Ascending aorta (tissue), 2 donors: ENCODE measurements at places on chromosomes 11 and 22.

- peaks cover 9% of the 10 kb centered on the region for H3K36me3 ChIP-seq
- H3K4me3 ChIP-seq, result no peak overlapping the region
- H3K4me1 ChIP-seq, result peaks cover 23% of the 10 kb centered on the region
- no peaks in the 10 kb centered on the region for H3K27me3 ChIP-seq
- DNase-seq, result no peak
- no peak overlapping the region for H3K27ac ChIP-seq
Measured at GRCh38 chr11:66845143-66845875, 2.1 kb downstream of the RCE1 start.

GRCh38 chr11:46223252-46223513 is 54.3 kb upstream of the CREB3L1 start:
- H3K4me1 ChIP-seq, result no peaks in the 10 kb centered on the region
- no peak overlapping the region for H3K27ac ChIP-seq
- no peaks in the 10 kb centered on the region for H3K27me3 ChIP-seq
- H3K4me3 ChIP-seq, result no peak overlapping the region

- no peak for DNase-seq
- no peak overlapping the region for H3K4me3 ChIP-seq
- H3K27ac ChIP-seq, result no peak overlapping the region
- no peaks in the 10 kb centered on the region for H3K4me1 ChIP-seq
- H3K36me3 ChIP-seq, result no peaks in the 10 kb centered on the region
Measured at GRCh38 chr11:28984231-28984630, 876.0 kb downstream of the METTL15 start.

DNA sequence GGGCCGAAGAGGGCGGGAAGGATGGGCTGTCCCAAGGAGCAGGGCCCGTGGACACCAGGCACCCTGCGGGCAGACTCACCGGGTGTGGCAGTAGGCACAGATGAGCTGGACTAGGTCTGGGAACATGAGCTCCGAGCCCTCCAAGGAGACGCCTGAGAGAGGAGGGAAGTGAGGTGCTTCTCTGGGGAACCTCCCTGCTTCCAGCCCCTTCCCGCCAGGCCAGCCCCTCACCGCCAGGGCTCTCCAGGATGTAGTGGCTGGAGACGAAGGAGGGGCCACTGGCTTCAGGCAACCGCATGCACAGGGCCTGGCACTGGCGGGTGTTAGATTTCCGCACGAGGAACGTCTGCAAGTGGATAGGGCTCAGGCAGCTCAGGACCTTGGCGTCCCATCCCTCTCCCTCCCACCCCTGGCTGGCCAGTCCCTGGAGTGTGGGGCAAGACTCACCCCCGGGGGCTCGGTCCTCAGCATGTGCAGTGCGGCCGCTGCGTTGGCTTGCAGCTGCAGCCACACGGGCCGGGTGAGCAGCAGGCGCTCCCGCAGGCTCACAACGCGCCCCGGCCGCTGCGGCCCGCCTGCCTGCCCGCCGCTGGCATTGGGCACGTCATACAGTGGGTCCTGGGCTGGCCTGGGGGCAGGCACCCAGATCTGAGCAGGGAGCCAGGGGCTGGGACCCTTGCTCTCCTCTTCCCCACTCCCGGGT is 552 bp downstream of the RIN1 start:
- H3K36me3 ChIP-seq, result peaks cover 36% of the 10 kb centered on the region
- DNase-seq, result no peak
- peak overlapping the region; percentile 72 for H3K4me3 ChIP-seq
- H3K4me1 ChIP-seq, result peaks cover 13% of the 10 kb centered on the region

DNA sequence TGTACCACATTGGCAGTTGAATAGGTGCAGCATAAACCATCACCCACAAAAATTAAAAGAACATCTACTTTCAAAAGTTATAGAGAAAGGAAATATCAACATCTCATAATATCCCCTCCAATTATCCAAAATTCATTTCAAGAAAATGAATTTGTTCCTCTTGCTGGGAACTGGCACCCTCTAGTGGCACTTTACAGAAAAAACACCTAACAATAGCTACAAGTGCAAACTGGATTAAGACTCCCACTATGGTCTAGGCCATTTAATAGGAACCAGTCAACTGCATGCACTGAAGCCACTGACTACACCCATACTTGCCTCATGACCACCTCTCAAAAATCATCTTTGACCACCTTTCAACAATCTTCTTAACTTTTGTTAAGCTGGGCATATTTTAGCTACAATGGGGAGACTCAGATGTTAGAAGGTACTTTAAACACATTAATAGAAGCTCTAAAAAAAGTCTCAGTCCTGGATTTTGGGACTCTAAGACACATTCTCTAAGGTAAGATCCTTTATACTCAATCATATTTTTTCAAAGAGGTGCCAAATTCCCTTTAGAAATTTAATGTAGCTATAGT is 17.3 kb downstream of the TRAF6 start:
- no peak overlapping the region for H3K4me3 ChIP-seq
- no peak for DNase-seq
- H3K4me1 ChIP-seq, result peaks cover 3% of the 10 kb centered on the region
- H3K27ac ChIP-seq, result no peak overlapping the region
- no peaks in the 10 kb centered on the region for H3K27me3 ChIP-seq

DNA sequence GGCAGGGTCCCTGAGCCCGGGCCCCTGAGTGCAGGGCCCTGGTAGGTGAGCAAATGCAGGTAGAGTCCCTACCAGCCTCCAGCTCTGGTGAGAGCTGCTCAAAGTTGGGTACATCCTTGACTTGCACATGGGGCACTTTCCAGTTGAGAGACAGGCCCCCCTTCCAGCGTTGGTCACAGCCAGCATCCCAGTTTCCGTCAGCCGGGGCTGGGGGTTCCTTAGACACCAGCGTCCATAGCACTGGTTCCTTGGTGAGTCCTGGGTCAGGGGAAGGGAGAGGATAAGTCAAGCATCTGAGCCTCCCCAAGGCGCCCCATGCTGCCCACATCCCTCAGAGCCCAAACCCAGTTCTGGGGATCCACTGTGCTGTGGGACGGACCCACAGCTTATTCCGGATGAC is 5.6 kb downstream of the PNPLA5 start:
- no peaks in the 10 kb centered on the region for H3K4me1 ChIP-seq
- no peaks in the 10 kb centered on the region for H3K36me3 ChIP-seq
- no peak for DNase-seq
- no peak overlapping the region for H3K27ac ChIP-seq
- no peak overlapping the region for H3K4me3 ChIP-seq

DNA sequence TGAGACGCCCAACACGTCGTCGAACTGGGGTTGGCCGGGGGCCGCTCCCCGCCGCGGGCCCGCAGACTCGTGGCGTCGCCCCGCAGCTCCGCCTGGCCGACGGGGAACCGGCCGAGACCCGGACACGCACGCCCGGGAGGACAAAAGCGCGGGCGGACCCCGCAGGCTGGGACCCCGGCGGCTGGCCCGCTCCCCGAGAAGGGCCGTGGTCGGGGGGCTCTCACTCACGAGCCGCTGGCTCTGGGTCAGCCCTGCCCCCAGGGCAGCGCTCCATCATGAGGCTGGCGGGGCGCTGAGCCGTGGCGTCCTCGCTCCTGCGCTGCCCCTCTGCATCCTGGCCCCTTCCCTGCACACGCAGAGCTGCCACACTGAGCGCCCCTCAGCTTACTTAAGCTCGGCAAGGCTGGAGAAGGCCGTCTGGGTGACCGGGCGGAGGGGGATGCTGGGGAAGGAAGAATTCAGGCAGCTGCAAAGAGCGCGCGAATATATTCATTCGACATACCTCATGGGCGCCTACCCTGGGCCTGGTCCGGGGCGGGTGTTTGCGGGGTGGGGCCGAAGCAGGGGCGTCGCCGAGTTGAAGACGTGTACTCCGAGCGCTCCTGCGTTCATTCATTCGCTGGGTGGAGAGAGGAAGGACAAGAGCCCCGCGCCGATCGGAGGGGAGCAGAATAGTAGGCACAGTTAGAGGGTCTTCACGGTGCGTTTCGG is 579 bp upstream of the CYB5R2 start:
- peak overlapping the region; percentile 49 for H3K27ac ChIP-seq
- no peaks in the 10 kb centered on the region for H3K36me3 ChIP-seq
- H3K4me3 ChIP-seq, result peak overlapping the region; percentile 80
- H3K4me1 ChIP-seq, result peaks cover 9% of the 10 kb centered on the region
- H3K27me3 ChIP-seq, result no peaks in the 10 kb centered on the region

GRCh38 chr11:66616379-66617154 is at the start of gene RBM14:
Gene RBM14, plus strand, starts transcription at chr11:66616630. Its CDS starts 91 bp downstream, at chr11:66616721.
- peak within 1 kb of the TSS; percentile 92 for H3K27ac ChIP-seq
- H3K36me3 ChIP-seq, result no peaks in the 10 kb centered on the region
- H3K4me3 ChIP-seq, result peak within 1 kb of the TSS; percentile 63
- no peaks in the 10 kb centered on the region for H3K27me3 ChIP-seq
- peak; percentile 96 for DNase-seq
- H3K4me1 ChIP-seq, result peaks cover 30% of the 10 kb centered on the region

GRCh38 chr11:72630104-72630852 is 43.9 kb downstream of the PDE2A start:
- H3K36me3 ChIP-seq, result no peaks in the 10 kb centered on the region
- no peak for DNase-seq
- no peak overlapping the region for H3K27ac ChIP-seq
- H3K27me3 ChIP-seq, result no peaks in the 10 kb centered on the region
- no peak overlapping the region for H3K4me3 ChIP-seq

GRCh38 chr11:46202149-46202548 is 75.3 kb upstream of the CREB3L1 start:
- H3K27ac ChIP-seq, result no peak overlapping the region
- DNase-seq, result no peak
- H3K27me3 ChIP-seq, result no peaks in the 10 kb centered on the region
- no peaks in the 10 kb centered on the region for H3K36me3 ChIP-seq

DNA sequence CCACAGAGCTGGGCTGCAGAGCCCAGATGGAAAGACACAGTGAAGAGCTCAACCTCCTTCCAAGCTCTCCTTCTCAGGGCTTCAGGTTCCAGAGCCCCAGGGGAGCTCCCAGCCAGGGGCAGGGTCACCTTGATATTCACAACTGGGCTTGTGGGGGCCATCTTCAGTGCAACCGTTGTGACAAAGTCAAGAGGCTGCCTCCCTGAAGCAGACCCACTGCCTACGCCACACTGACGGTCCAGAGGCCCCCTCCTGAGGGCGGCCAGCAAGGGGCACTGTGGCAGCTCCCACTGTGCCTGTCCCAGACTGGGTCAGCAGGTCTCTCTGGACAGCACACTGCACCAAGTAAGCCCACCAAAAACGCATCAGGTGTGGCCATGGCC is 84.1 kb downstream of the DGCR2 start:
- no peaks in the 10 kb centered on the region for H3K4me1 ChIP-seq
- peak; percentile 48 for DNase-seq
- peaks cover 56% of the 10 kb centered on the region for H3K36me3 ChIP-seq
- H3K27ac ChIP-seq, result no peak overlapping the region
- H3K4me3 ChIP-seq, result no peak overlapping the region
- H3K27me3 ChIP-seq, result no peaks in the 10 kb centered on the region

DNA sequence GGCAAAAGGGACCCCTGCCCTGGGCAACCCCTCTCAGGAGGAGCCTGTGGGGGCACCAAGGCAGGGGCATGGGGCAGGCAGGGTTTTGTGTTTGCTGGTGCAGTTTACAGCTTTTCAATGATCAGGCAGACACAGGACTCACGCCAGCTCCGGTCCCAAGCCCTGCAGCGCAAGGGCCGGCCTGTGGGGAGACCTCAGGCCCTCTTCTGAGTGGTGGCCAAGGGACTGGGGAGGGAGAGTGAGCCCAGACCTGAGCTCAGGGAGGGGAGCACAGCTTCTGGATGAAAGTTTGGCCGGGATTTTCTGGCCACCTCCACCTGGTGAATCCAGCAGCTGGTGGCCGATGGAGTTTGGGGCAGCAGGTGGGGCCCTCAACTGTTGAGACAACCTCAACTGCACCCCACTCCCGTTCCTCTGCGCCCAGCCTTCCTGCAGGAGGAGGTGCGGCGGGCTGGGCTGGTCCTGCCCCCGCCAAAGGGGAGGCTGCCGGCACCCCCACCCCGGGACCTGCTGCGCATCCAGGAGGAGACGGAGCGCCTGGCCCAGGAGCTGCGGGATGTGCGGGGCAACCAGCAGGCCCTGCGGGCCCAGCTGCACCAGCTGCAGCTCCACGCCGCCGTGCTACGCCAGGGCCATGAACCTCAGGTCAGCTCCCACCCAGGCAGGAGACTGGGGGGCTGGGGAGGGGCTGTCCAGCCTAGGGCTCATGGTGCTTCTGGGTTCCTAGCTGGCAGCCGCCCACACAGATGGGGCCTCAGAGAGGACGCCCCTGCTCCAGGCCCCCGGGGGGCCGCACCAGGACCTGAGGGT is 3.6 kb downstream of the TCIRG1 start:
- no peak overlapping the region for H3K4me3 ChIP-seq
- peaks cover 25% of the 10 kb centered on the region for H3K4me1 ChIP-seq
- no peaks in the 10 kb centered on the region for H3K27me3 ChIP-seq
- DNase-seq, result no peak
- H3K36me3 ChIP-seq, result peaks cover 44% of the 10 kb centered on the region

- no peaks in the 10 kb centered on the region for H3K4me1 ChIP-seq
- no peak for DNase-seq
- no peak overlapping the region for H3K4me3 ChIP-seq
- no peak overlapping the region for H3K27ac ChIP-seq
- H3K36me3 ChIP-seq, result no peaks in the 10 kb centered on the region
Measured at GRCh38 chr11:131303611-131304119, 66.8 kb upstream of the NTM start.

- no peak within 1 kb of the TSS for H3K4me3 ChIP-seq
- H3K27me3 ChIP-seq, result peaks cover 5% of the 10 kb centered on the region
- no peaks in the 10 kb centered on the region for H3K36me3 ChIP-seq
- H3K4me1 ChIP-seq, result no peaks in the 10 kb centered on the region
- H3K27ac ChIP-seq, result no peak within 1 kb of the TSS
Measured at GRCh38 chr11:3218483-3219280, at the start of gene MRGPRG. Gene MRGPRG, minus strand, starts transcription at chr11:3218813. Its CDS starts 0 bp downstream, at chr11:3218813.

DNA sequence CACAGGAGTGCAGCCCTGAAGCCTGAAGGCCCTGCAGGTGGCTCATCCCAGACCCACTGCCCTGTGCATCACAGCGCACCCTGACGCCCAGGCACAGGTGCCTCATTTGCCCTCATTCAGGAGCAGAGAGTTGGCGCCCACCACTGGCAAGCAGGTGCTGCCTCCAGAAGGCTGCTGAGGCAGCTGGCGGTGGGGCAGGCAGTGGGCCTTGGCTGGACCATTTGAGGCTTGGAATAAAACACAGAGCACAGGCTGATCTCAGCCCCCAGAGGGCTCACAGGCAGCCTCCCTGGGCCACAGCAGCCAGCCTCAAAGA is 1151.9 kb downstream of the BRD1 start:
- DNase-seq, result no peak
- H3K27me3 ChIP-seq, result no peaks in the 10 kb centered on the region
- no peak overlapping the region for H3K4me3 ChIP-seq

GRCh38 chr11:89498845-89499448 is 7.8 kb upstream of the NOX4 start:
- no peaks in the 10 kb centered on the region for H3K27me3 ChIP-seq
- H3K4me3 ChIP-seq, result no peak overlapping the region
- no peak for DNase-seq
- H3K27ac ChIP-seq, result no peak overlapping the region
